ENCODE measurements at places on chromosomes 7 and 10.

DNA sequence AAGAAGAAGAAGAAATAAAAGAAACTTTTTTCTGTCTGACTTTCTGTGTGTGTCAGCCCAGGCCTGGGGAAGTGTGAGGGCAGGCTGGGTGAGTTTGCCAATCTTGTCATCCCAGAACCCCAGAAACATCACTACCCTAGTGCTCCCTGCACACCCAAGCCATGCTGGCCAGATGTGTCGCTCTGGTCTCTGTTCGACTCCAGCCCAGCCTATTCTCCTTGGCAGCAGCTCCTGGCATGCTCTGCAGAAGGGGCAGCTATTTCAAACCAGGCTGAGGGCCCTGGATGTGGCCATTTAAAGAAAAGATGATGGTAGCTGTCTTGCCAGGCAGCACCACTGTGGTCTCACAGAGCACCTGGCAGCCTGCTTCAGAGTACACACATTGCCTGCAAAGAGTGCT, 334.1 kb downstream of the RPS24 start:
- DNase-seq: no peak

GRCh38 chr10:132521041-132521465, 16.5 kb upstream of the INPP5A start:
- no peak for DNase-seq

- DNase-seq: no peak
These were observed 51.8 kb upstream of the SLC35G1 start for GRCh38 chr10:93841961-93842360.

- DNase-seq: no peak
These were observed 100.2 kb downstream of the COL13A1 start for GRCh38 chr10:69901628-69902505.

DNA sequence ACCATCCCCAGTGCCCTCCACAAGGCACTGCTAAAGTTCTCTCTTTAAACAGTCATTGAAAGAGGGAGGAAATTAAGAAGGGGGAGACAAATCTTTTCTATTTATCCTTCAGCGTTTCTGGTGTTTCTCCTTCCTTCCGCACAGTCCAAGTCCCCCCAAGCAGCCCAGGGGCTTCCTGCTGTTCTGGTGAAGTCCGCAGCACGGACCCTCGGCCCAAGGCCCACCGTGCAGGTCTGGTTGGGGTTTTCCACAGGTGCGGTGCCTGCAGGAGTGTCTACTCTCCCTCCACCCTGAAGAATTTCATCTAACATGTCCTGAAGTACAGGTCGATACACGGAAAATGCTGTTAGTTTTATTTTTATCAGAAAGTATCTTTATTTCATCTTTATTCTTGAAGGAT, 34.1 kb upstream of the KNDC1 start:
- no peak for DNase-seq

DNA sequence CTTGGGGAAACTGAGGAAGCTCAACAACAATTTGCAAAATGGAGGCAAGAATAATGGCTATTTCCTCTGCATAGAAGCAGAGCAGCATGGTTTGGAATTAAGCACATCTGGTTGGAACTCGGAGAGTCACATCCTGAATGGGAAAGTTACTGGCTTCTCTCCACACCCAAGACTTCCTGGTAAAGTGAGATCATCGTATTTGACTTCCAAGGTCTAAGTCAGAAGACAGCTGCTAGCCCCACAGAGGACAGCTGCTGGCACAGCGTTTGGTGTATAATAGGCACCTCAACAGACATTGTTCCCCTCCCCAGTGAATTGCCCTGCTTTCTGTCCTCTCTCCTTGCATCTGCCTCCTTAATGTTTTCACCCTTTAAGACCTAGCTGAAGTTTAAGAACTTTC, 37.0 kb upstream of the NRF1 start:
- DNase-seq: no peak

DNA sequence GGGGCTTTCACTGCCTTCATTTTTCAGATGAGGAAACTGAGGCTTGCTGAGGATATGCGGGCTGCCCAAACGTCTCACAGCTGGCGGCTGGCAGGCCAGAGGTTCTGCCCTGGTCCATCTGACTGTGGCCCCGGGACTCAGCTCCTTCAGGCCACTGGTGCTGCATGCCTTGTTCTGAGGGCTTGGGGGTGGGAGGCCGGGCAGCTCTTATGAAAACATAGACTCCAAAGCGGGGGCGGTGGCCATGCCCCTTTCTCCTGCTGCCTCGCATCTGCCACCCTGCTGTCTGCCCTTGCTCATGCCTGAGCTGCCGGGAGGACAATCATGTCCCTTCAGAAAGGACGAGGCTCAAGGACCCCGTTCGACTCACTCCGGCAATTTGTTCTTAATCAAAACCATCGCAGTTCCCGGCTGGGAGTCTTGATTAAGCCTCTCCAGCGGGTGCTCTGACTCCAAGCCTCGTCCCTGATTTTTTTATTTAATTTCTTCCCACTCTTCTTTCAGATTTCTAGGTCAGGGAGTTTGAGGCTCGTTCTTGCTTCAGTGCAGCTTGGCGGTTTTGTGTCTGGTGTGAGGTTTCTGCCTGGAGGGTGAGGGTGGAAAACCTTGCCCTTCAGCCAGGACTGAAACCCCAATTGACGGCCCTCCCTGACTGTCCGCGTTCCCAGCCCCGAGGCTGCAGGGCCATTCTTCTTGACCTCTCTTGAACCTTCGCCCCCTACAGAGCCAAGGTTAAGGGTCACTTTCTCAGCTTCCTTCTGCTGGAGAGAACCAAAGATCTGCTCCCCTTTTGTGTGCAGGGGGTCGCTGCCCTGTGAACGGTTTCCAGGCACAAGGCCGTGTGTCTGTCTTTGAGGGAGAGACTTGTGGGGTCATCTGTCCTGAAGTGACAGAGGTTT, 120.8 kb downstream of the DNAJB6 start:
- DNase-seq: no peak

- no peak for DNase-seq
These were observed 283.6 kb downstream of the BICC1 start for GRCh38 chr10:58796242-58796641.
